ENCODE measurements at places on chromosomes 2 and 18.

DNA sequence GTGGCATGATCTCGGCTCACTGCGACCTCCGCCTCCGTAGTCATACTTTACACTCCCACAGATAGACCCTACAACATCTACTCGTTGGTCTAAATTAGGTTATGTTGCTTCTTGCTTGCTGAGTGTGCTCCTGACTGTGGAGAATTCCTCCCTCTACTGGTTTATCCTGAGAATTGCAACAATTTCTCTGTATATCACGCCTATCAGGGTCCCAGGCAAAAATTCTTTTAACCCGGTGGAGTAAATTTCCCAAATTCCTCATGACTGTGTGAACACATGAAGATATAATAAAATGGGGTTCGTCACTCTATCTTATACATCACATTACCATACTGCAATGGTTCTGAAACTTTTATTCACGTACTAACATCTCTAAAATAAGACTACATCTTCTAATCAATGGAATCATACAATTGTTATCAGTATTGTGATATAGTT is 156.7 kb downstream of the EVA1A start:
- no peak for DNase-seq

GRCh38 chr2:241190291-241190981 is 2.0 kb downstream of the ANO7 start:
- DNase-seq = no peak

- no peak for DNase-seq
Measured at GRCh38 chr2:205629091-205629776, 53.1 kb upstream of the NRP2 start.

GRCh38 chr18:9437021-9437437 is 38.3 kb upstream of the RALBP1 start:
- DNase-seq = no peak

GRCh38 chr2:82098617-82099016 is 1794.1 kb upstream of the LRRTM1 start:
- DNase-seq = no peak

- no peak for DNase-seq
Measured at GRCh38 chr2:105834931-105835330, 90.2 kb downstream of the NCK2 start.

GRCh38 chr2:150076281-150076680 is 411.2 kb downstream of the RND3 start:
- no peak for DNase-seq

DNA sequence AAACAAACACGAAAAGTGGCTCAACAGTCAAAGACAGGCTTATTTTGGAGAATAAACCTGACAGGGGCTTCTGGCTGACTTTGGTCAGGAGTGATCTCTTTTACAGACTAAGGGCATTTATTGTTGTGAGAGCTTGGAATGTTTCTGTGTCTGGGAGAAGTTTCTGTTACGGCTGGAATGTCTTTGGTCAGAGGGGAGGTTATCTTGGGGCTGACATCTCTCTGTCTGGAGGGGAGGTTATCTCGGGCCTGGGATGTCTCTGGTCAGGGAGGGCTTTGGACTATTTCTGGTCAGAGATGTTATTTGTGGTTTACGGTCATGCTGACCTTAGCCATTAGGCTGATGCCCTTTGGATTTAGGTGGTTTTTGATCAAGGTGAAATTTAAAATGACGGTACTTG is 345.5 kb upstream of the FSIP2 start:
- DNase-seq = no peak

DNA sequence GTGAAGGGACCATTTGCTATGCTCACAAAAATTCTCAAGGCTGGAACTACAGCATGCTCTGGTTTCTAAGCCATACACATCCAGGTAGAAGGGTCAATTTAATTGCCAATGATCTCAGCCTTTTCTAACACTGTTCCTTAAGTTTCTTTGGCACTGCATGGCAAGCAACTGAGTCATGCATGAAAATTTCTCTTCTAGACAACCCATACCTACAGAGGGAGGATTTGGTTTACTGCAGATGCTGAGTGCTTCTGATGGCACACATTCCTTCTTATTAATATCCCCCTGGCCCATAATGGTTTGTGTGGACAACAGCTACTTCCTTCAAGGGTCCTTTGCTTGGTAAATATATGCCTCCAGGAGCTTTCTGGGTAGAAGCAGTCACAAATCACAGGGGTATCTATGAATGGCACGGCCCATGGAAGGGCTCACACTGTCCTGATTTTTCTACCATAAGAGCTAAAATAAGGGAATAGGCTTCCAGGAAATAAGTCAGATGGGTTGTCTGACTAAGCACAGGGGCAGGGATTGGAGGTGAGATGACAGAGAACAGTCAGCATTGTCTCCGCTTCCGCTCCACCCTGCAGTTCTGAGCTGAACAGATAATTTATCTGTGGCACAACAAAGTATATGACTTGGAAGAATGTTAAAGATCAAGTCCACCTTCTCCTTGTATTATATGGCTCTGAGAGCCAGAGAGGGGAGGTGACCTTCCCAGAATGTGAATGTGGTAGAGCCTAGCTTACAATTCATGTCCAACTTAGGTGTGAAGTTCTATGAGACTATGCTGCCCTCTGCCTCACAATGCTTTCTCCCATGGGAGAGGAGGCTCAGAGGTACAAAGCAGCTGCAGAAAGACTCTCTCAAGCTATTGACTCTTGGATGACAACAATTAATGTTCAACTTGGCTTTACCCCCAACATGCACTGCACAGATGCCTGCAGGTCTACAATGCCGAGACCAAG is 199.2 kb upstream of the TNP1 start:
- no peak for DNase-seq
